Kidney capillary endothelial cell (primary cell): ENCODE measurements at places on chromosomes 2 and 18.
A peak's percentile ranks its signal among the peaks of the same experiment; 100 is the strongest.

- no peak for DNase-seq
These were observed 41.4 kb downstream of the OXER1 start for GRCh38 chr2:42722320-42723190.

- no peak for DNase-seq
These were observed 156.8 kb downstream of the TMEM200C start for GRCh38 chr18:5738526-5738925.

GRCh38 chr2:212723226-212723625, 184.6 kb upstream of the ERBB4 start:
- DNase-seq, result no peak

GRCh38 chr2:68319398-68320117, at the start of gene CNRIP1:
TSS of gene CNRIP1 (minus strand) at chr2:68319949. CDS start at chr2:68319400, 549 bp downstream.
- peak; percentile 92 for DNase-seq

DNA sequence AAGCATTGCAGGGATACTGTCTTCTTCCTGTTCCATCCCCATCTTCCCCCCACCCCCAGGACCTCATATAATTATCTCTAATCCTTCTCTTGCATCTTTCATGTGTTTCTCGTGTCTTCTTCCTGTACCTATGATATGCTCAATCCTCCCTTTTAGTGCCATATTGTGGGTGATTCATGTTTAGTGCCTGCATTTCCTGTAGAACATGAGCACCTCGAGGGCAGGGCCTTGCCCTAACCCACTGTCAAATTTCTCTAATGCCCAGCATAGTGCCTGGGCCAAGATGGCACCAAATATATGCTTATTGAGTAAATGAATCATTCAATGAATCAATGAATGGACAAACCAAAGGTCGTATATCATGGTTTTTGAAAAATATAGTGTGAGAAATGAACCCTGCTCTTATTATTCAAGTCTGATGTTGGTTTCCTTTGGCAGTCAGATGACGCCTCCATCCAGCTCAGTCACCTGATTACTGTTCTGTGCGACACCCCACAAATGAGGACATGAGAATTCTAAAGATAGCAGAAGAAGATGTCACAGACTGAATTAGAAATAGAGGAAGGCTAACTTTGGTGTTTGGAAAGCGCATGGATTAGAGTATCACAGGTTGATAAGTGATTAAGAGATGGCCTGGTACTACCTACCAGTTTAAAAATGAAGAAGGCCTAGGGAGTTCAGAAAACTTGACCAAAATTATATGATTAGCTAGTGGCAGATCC, 278.4 kb downstream of the PRKCE start:
- no peak for DNase-seq

GRCh38 chr2:109341355-109342255, 212.6 kb downstream of the SH3RF3 start:
- no peak for DNase-seq

DNA sequence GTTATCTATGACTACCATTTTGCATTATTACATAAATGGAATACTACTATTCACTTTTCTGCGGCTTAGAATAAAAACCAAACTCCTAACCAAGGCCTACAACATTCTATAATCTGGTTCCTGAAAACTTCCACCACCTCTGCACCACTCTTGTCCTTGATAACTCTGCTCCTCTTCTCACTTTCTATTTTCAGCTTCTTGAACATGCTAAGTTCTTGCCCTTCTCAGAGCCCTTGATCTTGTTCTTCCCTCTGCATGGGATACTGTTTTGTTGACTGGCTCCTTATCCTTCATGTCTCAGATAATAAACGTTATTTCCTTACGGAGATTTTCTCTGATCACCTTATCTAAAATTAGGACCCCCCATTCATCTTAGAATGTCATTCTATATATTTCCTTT, 65.5 kb upstream of the WDSUB1 start:
- no peak for DNase-seq

DNA sequence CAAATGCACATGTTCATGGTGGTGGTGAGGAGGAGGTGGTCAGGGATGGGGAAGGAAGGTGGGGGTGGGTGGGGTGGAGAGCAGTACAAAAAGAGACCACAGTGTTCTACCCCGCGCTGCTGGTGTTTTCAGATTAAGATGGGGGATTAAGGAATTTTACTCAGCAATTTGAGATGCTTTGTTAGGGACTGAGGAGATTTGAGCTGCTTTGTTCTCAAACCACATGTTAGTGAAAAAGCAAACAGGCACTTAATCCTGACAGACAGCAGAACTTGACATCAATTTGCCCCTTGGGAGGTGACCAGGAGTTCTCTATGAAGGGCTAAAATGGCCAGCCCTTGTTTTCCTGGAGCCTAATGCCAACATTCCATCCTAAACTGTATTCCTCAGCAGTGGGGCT, 244.5 kb downstream of the MEIS1 start:
- DNase-seq, result no peak

DNA sequence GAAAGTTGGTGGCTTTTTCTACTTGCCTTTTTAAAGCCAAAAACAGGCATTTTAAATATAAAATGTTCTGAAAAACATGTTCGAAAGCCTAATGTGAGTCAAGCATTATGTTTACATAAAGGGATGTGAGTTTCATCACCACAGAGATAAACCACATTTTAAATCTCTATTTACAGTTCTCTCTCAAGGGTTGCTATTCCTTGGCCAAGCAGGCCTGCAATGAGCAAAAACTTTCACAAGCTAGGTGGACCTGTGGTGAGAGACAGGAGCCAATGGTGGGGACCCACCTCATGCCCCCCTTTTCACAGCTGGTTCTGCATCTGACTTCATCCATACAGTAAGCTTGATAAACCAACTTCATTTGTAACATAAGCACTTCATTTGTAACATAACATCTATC, 65.1 kb downstream of the CUL3 start:
- no peak for DNase-seq

DNA sequence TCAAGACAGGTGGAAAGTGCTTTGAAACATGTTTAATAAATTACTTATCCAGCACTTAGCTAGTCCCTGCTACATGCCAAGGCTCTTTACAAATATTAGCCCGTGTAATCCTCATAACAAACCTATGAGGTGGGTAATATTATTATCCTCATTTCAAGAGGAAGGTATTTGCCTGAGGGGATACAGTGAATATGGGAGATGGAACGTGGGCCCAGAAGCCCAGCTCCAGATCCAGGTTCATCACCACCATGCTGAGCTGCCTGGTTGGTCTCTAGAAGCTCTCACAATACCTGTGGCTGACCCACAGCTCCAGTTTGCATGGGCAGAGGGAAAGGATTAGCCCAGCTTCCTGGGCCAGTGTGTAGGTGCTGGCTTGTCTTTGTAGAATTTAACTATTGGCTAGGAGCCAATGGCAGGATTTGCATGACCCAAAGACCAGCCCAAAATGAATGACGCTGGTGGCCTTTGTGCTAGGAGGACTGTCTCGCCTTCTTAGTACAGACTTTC, 61.6 kb upstream of the ATP8B1 start:
- DNase-seq, result no peak

DNA sequence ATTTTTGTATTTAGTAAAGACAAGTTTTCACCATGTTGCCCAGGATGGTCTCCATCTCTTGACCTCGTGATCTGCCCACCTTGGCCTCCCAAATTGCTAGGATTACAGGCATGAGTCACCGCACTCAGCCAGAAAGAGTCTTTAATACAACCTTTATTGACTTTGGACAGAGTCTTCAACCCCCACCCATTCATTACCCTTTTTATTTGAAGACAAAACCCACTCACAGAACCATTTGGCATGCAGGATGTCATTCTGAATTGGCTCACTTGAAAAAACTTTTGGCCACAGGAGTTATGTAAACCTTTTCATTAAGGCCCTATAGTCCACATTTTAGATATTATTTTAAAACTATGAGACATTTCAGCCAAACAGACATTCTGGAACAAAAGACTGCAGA, 217.9 kb upstream of the RND3 start:
- no peak for DNase-seq

GRCh38 chr2:19879120-19879519, 22.7 kb downstream of the TTC32 start:
- no peak for DNase-seq

- no peak for DNase-seq
These were observed 41.5 kb upstream of the TMEM131 start for GRCh38 chr2:98037206-98037605.

DNA sequence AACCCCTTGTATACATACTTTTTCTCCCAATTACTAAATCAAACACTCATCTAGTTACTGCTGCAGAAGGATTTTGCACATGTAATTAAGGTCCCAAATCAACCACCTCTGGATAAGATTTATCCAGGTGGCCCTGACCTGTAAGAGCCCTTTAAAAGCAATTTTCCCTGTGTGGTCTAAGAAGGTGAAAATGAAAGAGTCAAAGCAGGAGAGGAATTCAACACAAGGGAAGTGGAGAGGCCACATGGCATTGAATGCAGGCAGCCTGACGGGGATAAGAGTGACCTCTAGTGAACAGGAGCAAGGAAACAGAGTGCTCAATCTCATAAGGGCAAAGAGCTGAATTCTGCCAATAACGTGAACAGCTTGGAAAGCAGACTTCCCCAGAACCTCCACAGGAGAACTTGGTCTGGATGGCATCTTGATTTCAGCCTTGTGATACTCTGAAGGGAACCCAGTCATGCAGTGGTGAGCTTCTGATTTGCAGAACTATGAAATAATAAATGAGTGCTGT, 27.2 kb downstream of the PPP3R1 start:
- DNase-seq, result peak; percentile 26
